CD8-positive, alpha-beta memory T cell (primary cell): ENCODE measurements at places on chromosomes 13 and 19.

GRCh38 chr13:78241278-78241919 lies 322.8 kb upstream of the EDNRB start:
- DNase-seq = no peak

DNA sequence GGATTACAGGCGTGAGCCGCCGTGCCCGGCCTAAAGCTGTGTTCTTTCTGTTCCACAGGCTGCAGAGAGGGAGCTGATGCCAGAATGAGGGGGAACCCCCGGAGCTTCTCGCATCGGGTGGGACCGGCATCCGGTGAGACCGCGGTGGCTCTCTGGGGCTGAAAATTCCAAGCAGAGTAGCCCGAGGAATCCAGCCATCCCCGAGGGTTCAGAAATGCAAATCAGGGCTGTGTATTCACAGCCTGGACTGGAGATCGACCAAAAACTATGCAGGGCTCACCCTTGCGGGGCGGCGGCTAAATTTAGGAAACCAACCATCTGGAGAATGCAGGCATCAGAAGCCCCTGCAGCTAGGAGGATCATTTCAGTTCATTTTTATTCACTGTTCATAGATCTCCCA lies 99.2 kb downstream of the GNG7 start:
- no peak for DNase-seq

GRCh38 chr19:41136636-41137455 lies 22.6 kb downstream of the CYP2F1 start:
- DNase-seq = no peak

DNA sequence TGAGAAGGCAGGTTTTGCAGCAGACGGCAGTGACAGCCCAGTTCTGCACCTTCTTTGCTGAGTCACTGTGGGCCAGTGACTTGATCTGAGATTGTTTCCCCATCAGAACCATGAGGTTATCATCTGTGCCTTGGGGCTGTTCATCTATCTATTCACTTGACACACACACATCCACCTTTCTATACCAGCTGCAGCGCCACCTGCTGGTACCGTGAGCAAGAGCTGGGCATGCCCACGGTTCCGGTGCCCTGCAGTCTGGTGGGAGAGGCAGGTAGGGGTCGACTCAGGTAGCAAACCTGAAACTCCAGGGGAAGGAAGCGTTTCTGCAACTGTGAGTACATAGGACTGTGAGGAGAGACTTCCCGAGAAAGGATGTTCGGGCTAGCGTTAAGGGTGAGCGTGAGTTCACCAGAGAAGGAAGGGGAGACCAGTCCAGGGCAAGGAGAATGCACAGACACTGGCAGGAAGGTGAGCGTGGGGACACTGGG lies 7.5 kb upstream of the LIN7B start:
- DNase-seq = peak; percentile 44

DNA sequence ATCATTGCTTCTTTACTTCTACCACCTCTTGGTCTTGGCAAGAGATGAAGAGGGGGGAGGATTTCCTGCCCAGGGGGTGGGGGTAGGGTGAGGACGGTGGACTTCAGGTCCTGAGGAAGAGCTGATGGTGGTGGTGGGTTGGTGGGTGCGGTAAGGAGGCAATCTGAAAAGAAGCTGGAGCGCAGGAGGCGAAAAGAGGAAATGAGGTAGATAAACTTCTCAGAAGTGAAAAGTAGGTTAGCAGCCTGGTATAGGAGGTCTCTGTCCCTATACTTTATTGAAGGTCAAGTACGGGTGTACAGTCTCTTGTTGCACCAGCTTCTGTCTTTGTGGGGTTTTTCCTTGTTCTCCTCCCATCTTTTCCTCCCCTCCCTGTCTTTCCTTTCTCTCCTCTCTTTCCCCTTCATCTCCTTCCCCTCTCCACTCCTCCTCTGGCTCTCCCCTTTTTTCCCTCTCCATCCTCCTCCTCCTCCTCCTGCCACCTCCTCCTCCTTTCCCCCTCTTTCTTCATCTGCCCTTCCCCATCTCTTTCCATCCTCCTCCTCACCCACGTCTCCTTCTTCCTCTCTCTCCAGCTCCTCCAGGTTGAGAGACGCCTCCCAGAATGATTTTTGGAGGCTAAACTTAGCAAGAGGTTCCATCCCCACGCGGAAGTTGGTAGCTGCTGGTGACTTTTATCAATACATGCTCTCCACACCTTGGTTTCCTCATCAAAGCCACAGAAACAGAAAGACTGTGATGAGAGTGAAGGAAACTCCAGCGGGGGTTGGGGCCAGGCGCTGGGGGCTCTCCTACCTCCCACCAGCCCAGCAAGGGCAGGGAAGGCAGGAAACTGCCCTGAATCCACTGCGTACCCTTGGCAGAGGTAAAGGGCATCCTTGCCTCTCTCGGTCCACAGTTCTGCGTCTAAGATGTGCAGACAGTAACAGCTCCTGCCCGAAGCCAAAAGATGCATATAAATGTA lies 15.3 kb downstream of the TNFSF14 start:
- DNase-seq = peak; percentile 26

DNA sequence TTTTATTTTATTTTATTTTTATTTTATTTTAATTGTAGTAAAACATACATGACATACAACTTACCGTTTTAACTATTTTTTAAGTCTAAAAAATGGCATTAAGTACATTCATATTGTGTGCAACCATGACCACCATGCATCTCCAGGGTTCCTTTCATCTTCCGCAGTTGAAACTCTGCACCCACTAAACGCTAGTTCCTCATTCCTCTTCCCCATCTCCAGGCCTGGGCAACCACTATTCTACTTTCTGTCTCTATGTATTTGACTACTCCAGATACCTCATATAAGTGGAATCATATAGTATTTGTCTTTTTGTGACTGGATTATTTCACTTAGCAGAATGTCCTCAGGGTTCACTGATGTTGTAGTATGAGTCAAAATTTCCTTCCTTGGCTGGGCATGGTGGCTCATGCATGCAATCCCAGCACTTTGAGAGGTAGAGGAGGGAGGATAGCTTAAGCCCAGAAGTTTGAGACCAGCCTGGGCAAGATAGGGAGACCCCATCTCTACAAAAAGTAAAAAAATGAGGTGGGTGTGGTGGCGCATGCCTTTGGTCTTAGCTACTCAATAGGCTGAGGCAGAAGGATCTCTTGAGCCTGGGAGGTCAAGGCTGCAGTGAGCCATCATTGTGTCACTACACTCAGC lies 55.7 kb upstream of the ZNF507 start:
- DNase-seq = no peak

DNA sequence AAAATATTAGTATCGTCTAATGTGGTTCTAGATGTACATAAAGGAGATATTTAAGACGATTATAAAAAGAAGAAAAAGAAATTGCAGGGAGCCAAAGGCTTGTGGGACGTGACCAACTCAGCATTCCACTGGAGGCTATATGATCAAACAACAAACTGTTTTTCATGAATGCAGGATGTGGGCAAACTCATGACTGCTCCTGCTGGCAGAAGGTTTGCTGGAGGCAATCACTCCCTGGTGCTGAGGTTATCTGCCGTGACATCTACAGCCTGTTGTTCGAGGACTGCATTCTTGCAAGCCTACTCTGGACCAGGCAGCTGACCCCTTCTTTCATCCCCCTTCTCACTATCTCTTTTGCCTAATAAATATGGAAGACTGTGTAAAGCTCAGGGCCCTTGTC lies 518.1 kb downstream of the UQCRFS1 start:
- DNase-seq = no peak

DNA sequence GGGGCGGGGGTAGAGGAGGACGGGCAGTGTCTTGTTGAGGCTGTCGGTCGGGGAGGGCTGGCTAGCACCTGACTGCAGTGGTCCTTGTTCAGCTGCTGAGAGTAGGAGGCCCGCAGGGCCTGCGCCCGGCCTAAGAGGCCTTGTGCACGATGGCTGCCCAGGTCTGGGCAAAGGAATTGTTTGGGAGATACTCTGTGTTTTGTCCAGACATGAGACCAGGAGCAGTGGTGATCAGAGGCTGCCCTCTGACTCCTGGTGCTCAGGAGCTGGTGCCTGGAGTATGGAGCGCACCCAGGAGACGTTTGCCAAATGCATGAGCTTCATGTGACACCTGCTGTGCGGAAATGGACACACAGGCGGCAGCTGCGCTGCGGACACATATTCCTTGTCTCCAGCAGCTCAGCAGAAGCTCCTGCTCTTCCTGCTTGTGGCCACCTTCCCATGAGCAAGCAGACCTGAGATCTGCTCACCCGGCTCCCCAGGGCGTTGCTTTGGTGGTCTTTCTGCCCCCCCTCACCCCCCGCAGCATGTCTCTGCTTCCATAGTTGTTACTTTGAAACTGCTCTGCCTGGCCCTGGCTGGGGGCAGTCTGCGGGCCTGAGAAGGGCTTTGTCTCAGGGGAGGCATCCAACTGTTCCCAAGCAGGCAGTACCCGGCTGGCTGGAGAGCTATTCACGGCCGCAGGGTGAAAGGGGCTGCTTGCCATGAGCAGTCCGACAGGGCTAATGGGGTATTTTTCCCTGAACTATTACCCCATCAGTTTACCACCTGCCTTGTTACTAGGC lies 163.9 kb downstream of the TEX29 start:
- DNase-seq = no peak

GRCh38 chr13:41332829-41333228 lies 21.8 kb downstream of the NAA16 start:
- DNase-seq = no peak

DNA sequence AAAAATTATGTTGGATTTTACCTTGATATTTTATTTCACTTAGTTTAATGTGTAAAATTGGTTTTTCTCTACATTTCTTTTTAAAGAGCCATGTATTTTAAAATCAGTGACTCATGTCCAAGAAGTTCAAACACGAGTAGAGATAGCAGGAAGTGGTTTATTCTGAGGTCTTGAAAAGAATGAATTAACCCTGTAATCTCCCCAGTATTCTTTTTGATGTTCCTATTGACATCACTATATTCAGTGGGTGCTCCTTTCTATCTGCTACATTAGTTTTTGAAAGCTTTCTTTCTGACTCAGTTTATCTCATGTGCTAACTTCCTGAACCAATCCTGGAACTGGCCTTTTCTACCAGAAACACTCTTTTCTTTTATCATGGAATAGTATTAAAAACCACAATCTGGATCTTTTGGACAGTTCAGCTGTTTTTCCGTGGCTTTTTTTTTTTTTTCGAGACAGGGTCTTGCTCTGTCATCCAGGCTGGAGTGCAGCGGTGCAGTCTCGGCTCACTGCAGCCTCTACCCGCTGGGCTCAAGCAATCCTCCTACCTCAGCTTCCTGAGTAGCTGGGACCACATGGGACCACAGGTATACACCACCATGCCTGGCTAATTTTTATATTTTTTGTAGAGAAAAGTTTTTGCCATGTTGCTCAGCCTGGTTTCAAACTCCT lies 114.9 kb downstream of the PCCA start:
- DNase-seq = no peak

- DNase-seq = no peak
Observed at GRCh38 chr13:78030341-78030896, 111.8 kb upstream of the EDNRB start.

DNA sequence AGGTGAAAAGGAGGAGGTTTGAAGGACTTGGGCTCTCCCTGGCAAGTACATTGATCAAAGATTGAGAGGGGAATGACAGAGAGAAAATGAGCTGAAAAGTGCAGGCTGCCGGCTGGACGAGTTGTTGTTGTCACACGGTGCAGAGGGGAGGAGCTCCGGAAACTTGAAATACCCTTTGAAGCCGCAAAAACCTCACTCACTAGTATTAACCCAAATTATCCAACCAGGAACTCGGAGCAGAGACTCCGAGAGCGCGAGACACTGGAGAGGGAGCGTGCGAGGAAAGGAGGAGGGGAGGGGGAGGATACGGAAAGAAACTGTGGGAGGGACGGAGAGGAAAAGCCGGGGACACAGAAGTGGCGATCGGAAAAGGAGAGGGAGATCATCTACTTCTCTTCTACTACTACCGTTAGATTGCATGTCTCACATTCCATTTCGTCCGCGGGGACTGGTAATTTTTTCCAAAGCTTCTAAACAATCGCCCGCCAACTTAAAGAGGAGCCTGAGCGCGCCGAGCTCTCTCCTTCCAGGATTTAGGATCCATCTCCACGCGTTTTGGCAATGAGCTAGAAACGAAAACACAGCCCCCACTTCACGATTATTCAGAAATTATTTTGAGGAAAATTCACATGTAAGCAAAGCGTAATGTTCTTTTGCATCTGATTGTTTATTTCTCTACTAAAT lies at the start of gene DACH1:
DACH1 (minus strand) TSS at position 74 of the 684 bp plus-strand sequence.
- DNase-seq = no peak

DNA sequence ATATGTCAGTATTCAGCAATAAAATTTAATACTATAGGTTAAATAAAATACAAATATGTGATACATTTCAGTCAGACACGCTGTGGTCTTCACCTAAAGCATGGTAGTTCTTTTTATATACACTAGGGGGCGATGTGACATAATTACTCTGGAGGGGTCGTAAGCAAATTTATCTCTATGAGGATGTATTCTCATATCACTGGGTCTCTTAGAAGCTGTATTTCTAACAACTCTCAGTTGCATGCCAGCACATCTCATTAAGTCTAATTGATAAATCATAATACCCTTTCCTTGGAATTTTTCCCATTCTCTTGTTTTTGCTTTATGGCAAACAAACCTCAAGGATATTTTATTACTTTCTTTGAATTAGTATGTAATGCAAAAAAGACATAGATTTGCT lies 3.9 kb upstream of the PCDH17 start:
- DNase-seq = no peak

GRCh38 chr19:33302175-33302973 lies at the start of gene CEBPA:
TSS of gene CEBPA (minus strand) at chr19:33302534. CDS start at chr19:33302414, 120 bp downstream.
- DNase-seq = peak; percentile 20

DNA sequence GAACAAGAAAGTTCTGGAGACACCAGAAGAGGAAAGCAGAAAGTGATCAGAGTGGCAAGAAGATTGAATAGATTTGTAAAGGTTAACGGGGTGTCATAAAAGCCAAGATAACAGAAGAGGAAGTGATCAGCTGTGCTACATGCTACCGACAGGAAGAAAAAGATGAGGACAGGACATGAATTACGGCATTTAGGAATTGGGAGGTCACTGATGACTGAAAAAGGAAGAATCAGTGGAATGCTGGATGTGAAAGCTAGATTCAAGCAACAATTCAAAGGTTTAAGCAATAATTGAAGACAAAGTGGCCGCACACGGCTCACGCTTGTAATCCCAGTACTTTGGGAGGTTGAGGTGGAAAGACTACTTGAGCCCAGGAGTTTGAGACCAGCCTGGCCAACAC lies 15.1 kb downstream of the ZNF160 start:
- DNase-seq = no peak

DNA sequence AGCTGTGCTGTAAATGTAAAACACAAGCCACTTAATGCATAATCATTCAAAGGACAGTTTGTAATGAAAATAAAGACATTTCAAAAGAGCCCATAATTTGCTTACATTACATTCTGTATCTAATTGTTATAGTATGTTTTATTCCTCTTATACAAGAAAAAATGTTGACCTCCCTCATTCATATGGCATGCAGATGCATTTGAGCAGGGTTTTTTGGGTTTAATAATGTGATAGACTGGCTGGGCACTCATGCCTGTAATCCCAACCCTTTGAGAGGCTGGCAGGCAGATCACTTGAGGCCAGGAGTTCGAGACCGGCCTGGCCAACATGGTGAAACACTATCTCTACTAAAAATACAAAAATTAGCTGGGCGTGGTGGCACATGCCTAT lies 11.6 kb upstream of the ARL11 start:
- DNase-seq = no peak

GRCh38 chr13:95643936-95644598 lies 439 bp downstream of the DZIP1 start:
- DNase-seq = no peak

- DNase-seq = no peak
Observed at GRCh38 chr13:49877629-49878218, 58.4 kb downstream of the SPRYD7 start.
